Caki2 (cell line): ENCODE measurements at places on chromosomes 1 and 21. TPM values are rescaled to one million over a fixed set of nuclear protein-coding genes. Genes with fewer than 3 reads are reported as not detected.

Gene RHOC
- 257 and 306 TPM in 2 replicates for total RNA-seq

Gene ZP4
- not detected in 2 replicates for total RNA-seq

Gene BGLAP
- not detected in 2 replicates for total RNA-seq

Gene EPHA8
- not detected in 2 replicates for total RNA-seq

Gene CASQ1
- total RNA-seq, result not detected in 2 replicates

Gene ACTL8
- total RNA-seq, result 1.2 and 1.5 TPM in 2 replicates

Gene UBXN10
- not detected in 2 replicates for total RNA-seq

Gene DHRS3
- 489 and 550 TPM in 2 replicates for total RNA-seq

Gene GPATCH4
- total RNA-seq, result 8.8 and 33.6 TPM in 2 replicates

Gene HTR6
- total RNA-seq, result not detected in 2 replicates

Gene CREB3L4
- 28.4 and 32.2 TPM in 2 replicates for total RNA-seq

Gene PEA15
- 97.4 and 114 TPM in 2 replicates for total RNA-seq

Gene TTC24
- not detected in 2 replicates for total RNA-seq

Gene CTXND2
- not detected in 2 replicates for total RNA-seq

Gene CYP4Z1
- total RNA-seq, result not detected in 2 replicates
